Fibroblast of skin of abdomen (primary cell): ENCODE measurements at places on chromosomes 4 and X.
A peak's percentile ranks its signal among the peaks of the same experiment; 100 is the strongest.

- DNase-seq = no peak
These were observed 3.6 kb upstream of the SLC9A6 start for GRCh38 chrX:135981668-135982067.

DNA sequence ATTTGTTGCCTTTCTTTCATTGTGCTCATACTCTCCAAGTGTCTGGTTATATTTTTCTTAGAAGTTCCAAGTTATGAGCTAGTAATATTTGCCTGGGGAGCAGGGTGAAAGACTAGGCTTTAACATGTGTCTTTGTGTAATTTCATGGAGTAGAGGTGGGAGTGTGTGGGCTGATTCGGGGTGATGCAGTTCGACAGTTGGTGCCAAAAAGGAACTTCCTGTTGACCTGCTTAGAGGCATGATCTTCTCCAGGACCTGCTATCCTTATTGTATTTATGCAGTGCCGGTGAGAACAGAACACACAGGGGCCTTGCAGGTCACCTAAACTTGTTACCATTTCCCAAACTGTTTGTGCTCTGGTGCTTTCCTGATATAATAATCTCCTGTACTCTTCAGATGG lies 21.2 kb downstream of the USP53 start:
- DNase-seq = no peak

DNA sequence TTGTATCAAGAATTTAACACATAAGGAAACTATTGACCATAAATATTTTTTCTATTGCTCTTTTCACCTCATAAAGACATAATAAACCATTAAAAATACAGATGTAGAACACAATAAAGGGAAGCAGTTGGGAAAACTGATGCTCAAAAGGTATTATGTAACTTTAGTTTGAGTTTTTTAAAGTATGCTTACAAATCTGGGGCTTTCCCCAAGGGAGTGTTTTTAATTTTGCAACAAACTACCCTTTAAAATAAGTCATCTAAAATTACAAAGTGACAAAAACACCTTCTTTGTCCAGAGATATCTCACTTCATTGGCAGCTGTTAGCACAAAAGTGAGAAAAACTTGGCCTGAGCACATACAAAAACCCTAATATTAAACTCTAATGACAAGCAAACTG lies 55.0 kb downstream of the PRDM5 start:
- no peak for DNase-seq

DNA sequence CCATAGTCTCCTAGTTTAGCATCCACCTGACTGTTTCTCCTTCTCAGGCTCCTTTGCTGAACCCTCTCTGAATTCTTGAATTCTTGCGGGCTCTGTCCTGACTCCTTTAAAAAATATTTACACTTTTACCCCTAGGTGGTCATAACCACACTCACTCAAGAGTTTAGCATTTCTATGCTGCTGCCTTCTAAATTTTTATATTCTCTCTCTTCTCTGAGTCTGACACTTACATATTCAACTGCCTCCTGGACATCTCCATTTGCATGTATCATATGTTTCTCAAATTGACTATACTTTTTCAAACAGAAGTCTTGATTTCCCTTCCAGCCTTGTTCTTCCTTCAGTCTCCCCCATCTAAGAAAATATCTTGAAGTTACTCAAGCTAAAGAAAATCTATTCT lies 31.6 kb downstream of the ARL9 start:
- no peak for DNase-seq

DNA sequence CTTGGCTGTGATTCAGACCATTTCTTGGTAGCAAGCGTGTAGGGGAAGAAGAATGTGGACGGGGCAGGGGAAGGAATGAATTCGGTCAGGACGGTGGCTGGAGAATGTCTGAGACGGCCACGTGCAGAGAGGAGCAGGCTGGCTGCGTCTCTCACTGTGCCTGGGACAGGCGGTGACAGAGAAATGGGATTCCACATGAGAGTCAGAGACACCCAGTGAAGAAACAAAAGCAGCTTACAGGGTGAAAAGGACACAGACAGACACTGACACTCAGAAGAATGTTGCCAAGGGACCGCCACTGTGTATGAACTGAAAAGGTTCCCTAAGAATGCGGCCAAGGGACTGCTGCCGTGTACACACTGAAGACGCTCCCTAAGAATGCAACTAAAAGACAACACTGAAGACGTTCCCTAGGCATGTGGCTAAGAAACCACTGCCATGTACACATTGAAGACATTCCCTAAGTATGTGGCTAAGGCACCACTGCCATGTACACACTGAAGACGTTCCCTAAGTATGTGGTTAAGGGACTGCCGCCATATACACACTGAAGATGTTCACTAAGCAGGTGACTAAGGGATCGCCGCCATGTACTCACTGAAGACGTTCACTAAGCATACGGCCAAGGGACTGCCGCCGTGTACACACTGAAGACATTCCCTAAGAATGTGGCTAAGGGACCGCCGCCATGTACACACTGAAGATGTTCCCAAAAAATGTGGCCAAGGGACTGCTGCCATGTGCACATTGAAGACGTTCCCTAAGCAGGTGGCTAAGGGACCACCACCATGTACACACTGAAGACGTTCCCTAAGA lies 49.1 kb downstream of the DHRSX start:
- peak; percentile 73 for DNase-seq

DNA sequence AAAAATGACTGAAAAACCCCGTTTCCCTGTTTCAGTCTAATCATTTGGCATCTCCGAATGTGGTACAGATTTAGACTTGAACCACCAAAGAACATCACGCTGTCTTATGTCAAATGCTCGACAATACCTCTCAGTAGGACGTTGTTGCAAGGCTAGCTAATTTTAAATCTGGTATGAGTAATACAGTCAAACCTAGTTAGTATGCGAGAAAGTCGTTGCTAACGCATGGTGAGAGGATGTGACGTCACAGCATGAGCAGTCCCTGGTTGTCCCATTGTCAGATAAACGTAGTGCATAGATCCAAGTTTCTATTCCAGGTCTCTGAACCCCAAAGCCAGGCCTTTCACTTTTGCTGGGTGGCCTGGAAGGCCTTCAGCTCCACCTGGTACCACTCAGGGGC lies 44.7 kb downstream of the SETD7 start:
- no peak for DNase-seq

GRCh38 chr4:169054879-169055278 lies 44.8 kb upstream of the CBR4 start:
- no peak for DNase-seq

DNA sequence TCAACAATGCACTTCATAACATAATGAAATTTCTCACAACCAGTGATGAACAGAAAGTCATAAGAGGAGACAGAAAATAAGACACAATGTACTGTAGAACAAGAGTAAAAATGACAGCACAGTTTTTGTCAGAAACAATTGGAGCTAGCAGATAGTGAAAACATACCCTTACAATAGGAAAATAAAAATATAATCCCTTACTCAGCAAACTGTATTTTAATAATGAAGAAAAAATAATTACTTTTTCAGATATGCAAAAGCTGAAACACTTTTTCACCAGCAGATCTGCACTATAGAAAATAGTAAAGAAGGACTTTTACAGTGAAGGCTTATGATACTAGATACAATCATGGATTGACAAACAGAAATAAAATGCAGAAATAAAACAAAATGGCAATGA lies 126.3 kb downstream of the TRAM1L1 start:
- DNase-seq = no peak

- DNase-seq = no peak
These were observed 62.5 kb upstream of the MCUB start for GRCh38 chr4:109497511-109497910.

DNA sequence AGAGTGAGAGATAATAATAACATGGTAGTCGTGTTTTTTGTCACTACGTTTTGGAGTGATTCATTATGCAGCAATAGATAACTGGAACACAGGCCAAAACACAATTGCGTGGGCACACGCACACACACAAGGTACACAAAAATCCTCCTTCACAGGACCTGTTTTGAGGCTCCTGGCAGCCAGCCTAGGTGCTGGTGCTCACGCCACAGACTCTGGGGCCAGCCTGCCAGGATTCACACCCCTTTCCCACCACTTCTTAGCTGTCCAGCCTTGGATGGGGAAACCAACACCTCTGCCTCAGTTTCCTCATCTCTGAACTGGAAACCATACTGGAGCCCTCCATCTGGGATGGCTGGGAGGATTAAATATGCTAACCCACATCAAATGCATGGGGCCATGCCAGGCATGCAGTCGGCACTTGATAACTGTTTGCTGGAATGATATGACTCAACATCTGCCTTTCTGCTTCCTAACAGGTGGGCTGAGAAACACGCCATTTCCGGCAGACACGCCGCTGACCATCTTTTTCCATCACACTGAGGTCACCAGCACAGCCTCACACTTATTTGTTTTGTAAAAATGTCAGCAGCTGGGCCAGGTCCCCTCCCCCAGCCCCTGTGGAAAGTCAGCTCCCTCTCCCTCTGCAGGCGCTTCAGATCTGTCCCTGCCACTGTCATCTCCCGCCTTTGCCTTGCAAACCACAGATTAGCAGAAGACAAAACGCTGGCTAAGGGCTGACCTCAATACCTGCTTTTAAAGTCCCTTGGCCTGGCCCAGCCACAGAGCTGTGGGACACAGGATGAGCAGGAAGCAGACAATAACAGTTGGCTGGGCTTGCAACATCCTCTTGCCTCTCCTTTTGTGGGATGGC lies 237.5 kb downstream of the BCOR start:
- peak; percentile 63 for DNase-seq

DNA sequence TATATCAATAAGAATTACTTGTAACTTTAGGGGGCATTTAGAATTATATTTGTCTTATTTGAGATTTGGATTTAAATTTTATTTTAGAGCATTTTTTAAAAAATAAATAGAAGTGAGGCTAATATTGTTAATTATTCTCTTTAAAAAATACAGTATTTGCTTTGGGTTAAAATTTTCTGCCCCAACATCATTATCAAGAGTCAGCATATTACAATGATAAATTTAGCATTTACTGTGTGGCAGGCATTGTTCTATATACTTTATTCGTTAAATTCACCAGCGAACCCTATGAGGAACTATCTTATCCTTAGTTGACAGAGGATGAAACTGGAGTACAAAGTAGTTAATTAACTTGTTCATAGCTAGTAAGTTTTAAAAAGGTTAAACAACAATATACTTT lies 34.0 kb downstream of the UBE2K start:
- DNase-seq = no peak

GRCh38 chr4:41066049-41066448 lies 148.3 kb downstream of the APBB2 start:
- DNase-seq = no peak
